ENCODE measurements at places on chromosomes 13 and 19.

GRCh38 chr19:29268721-29269393 is 55.9 kb upstream of the UQCRFS1 start:
- no peak for DNase-seq

DNA sequence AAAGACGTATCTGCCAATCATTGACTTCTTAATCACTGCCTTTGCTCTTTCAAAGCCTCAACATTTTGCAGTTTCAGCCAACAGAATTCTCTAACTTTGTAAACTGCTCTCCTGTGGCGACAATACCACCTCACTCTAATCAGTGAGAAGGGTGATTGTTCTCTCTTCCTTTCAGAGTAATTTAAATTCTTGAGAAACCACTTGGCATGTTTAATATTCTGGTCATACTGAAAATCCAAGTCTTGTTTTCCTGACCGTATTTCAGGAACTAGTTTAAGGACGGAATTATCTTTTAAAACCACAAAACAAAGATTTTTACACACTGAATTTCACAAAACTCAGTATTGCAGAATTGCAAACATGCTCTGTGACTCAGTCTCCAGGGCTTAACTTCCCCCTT is 5.2 kb upstream of the CDC16 start:
- no peak for DNase-seq

GRCh38 chr13:48155848-48156247 is 60.9 kb upstream of the MED4 start:
- no peak for DNase-seq

DNA sequence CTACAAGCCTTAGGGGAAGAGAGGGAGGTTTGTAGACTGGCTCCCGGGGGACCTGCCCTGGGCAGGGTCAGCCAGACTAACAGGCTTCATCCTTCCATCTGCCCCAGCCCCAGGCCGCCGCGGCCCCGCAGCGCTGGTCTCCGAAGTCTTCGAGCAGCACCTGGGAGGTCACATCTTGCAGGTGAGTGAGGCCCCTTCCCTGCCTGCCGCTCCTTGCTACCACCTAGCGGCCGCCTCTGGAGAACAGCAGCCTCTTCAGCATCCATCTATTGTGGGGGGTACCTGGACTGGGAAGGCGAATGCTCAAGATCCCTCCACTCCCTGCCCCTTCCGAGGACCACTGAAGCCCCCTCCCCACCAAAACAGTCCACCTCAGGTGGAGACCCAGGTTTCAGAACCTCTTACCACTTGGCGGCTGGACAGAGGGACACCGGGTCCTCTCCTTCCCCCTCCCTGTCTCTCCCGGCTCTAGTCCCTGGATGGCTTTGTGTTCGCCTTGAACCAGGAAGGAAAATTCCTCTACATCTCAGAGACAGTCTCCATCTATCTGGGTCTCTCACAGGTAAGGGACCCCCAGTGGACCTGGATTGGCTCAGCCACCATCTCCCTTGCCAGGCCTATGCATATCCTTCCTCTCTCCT is 12.7 kb downstream of the NPAS1 start:
- peak; percentile 79 for DNase-seq

DNA sequence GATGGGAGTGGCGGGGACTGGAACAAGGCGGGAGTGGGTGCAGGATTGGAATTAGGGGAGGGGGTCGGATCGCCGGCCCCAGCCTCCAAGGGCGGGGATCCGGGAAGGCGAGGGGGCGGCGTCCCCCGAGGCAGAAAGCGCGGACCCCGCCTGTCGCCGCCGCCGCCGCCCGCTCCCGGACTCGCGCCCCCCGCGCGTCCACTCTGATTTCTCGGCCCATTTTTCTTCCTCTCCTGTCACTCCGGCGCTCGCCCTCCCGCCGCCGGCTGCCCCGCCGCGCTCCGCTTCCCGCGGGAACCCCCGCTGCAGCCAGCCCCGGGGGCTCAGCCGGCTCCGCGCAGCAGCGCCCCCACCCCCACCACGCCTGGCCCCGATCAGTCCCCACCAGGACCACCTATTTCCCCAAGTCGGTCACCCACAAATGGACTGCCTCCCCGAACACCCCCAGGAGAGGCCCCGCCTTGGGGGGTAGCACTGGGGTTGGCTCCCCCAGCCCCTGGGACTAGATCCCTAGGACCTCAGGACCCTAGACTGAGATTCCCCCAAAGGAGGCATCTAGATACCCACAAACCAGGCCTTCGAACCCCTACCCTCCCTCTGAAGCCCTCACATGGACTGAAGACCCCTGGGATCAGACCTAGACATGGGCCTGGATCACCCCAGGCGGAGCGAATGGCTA is 12.6 kb upstream of the ERFL start:
- DNase-seq = no peak

GRCh38 chr13:31697290-31697689 is 42.0 kb upstream of the RXFP2 start:
- DNase-seq = no peak

DNA sequence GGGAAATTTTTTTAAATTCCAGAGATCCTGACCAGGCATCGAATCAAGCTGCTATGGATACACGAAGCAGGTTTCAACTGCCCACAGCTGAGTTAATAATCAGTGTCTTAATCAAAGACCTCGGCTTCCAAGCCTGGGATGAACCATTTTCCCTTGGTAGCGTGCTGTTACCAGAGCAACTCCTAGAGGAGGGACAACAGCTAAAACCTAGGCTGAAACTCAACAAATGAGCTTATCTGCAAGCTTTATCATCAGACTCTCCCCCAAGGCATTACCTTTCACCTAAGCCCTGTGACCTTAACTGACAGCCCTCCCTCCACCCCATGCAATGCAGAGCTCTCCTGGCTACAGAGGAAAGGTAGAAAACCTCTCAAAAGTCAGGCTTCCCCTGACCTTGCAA is 39.7 kb downstream of the RCBTB1 start:
- no peak for DNase-seq

- DNase-seq = no peak
Observed at GRCh38 chr13:97724450-97724849, 229.0 kb upstream of the IPO5 start.

DNA sequence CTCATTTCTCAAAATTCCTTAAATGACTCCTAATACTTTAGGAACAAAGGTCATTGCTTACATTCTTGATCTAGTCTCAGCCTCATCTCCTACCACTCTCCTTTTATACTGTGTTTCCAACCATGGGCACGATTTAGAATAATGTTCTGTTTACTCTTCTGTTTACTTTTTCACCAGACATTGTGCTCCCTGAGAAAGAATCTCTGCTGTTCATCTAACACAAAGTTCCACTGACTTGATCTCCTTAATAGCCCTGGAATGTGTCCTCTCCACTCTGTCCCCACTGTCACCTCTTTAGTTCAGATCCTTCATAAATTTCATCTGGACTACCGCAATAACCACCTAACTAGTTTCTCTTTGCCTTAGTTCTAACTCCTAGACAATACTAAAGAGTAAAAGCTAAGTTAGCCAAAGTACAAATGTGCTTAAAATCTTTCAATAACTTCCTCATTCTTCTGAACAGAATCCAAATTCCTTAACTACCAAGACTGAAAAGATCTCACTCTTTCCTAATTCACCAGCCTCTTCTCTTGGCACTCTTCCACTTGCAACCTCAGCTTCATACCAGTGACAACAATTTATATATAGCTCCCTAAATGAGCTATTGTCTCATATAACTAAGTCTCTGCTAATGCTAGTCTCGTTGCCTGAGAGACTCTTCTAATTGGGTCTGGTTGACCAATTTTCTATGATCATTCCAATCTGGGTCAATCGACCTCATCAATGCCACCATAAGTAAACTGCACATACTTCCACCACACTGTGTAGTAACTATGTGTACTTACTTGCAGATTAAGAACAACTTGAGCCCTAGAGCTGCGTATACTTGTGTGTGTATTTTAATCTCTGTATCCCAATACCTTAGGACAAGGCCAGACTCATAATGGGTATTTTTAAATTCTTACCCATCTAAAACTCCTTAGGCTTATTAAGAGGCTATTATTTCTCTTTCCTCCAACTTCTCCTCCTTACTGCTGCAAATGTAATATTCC is 179.9 kb downstream of the VWA8 start:
- DNase-seq = no peak

DNA sequence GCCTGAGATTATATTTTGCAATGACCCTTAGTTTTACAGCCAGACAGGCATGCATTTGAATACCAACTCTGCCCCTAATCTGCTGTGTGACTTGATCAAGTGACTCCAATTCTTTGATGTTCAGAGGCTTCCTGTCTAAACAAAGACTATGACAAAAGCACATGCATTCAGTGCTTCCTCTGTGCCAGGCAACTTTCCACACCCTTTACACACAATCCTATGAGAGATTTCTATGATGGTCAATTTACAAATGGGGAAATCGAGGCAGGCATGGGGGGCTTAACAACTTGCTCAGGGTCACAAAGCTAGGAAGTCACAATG is 3.7 kb upstream of the LYPD3 start:
- no peak for DNase-seq

DNA sequence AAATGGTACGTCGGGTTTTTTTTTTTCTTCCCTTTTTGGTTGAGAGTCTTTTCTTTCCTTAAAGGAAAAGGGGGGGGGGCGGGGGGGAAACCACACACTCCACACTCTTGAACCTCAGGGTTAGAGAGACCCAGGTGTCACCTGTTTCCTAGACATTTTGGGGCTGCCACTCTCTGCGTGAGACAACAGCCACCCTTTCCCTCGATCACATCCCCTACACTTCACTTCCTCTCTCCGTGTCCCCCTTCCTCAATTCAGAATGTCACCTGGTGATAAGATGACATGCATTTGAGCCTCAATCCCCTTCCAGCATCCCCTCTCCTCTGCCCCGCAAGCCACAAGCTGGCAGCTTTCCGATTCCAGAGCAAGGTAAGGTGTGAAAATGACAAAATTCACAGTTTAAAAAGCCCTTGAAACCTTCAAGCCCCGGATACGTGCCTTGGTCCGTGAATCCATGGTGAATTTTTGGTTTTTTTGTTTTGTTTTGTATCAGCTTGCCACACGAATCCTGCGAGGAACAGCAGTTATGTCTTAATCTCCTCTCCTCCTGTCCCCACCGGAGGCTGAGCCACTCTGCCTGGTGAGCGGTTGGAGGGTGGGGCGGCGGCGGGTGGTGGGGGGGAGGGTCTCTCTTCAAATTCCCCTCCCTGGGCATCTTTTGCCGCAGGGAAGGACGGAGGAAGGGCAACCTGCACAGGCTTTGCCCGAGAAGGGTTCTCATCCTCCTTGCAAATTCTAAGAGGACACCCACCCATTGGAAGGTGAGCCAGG is 4.2 kb downstream of the PTPRS start:
- DNase-seq = no peak

DNA sequence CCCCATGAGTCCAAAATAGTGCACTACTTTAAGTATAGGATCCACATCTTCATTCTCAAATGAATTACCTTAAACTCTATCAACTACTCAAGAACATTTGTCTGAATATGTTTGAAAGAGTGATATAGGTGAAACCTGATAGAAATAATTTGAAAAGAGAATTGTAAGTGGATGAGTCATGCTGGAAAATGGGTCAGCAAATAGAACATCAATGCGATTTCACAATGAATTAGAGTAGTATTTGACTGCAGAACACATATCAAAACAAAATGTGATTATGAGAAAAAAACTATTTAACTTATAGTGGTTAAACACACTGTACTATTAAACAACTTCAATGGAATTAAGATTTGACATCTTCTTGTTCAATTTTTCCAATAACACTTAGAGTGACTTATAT is 300.6 kb upstream of the KLHL1 start:
- DNase-seq = no peak

DNA sequence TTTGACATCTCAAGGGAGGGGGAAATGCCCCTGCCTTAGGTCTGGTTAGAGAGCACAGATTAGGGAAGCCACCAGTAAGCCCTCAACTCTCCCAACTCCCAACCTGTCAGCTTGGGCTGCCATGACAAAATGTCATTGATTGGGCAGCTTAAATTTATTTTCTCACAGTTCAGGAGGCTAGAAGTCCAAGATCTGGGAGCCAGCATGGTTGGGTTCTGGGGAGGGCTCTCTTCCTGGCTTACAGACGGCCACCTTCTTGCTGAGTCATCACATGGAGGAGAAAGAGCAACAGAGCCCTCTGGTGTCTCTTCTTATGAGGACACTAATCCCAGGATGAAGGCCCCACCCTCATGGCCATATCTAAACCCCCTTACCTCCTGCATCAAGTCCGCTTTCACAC is 24.2 kb downstream of the C19orf12 start:
- no peak for DNase-seq

DNA sequence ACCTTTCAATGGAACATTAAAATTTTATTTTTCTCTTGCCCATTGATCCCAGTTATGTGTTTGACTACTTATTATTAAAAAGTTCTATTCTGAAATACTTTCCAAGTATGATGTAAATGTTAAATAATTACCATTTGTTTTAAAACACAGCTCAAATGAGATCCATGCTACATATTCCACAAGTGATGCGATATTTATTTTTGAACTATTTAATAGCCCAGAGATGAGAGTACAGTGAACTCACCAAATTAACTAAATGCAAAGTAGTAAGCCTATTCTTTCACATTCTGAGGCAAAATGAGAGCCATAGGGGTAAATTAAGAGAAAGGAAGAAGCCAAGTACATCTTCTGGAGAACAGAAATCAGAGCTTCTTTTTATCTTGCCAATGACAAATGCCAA is 1.2 kb upstream of the DCLK1 start:
- no peak for DNase-seq

Data from cerebellum (tissue), 4 donors.